Cortex of kidney (tissue), 1 donor: ENCODE measurements at places on chromosomes 5 and 9.

DNA sequence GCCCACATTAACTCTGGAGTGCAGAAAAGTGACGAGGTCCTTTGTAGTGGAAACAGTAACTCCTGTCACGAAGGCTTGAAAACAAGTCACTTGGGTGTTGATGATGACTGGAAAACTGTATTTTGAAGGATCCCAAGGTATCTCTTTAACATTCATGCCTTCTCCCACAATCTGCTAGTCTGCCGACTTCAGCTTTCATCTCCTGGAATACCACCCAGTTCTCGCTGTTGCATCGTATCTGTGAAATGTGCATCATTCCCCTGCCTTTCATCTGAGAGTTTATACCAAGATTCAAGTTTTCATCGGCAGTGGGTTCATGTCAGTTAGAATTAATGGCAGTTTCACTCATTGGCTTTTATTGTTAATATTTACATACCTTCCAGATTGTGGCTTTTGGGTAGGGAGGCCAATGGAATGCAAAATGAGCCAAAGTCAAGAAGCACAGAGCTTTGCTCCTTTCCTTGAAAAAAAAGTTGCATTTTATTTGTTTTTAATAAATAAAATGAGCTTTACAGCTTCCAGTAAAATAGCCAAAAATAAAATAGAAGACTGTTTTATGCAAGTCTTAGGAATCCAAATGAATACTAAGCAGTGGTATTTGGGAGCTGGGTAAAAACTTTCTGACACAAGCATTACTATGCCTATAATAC, 575.2 kb upstream of the WWC1 start:
- DNase-seq, result no peak

DNA sequence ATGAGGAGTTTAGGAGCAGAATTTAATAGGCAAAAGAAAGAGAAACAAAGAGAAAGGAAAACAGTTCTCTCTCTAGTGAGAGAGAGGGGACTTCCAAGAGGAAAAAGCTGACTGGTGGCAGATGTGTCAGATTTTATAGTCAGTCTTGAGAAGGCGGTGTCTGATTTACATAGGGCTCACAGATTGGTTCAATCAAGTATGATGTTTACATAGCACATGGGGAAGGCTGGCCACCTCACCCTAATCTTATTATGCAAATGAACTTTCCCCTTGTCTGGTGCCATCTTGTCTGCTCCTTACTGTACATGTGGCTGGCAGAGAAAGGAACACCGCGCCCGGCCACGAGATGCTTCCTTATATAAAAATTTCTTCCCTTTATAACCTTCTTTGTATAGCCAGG, 24.7 kb downstream of the UNC13B start:
- DNase-seq, result no peak

DNA sequence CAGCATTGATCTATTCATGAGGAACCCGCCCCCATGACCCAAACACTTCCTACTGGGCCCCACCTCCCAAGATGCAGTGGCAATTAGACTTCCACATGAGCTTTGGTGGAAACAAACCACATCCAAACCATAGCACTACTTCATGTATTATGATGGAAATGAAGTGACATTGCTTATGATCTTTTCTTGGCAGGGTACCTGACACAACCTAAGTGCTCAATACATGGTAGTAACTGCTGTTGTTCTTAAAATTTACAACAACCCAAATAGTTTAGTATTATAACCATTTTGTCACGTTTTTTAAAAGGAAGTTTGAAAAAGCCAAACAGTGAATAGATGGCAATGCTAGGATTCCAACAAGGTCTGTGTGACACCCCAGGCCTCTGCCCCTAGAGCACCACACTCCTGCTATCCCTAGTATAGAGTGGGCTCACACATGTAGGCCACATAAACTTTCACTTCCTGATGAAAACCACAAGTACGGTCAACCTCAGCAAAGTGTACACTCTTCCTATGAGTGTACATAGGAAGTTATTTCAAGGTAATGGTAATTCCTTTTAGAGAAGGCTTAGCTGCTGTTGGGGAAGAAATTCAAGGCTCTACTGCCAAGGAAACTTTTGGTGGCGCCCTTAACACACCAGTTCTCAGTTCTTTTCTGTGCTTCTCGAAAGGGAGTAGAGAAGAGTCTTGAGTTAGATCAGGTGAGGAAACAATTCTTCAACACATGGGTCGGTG, 97.6 kb downstream of the ARSB start:
- no peak for DNase-seq

DNA sequence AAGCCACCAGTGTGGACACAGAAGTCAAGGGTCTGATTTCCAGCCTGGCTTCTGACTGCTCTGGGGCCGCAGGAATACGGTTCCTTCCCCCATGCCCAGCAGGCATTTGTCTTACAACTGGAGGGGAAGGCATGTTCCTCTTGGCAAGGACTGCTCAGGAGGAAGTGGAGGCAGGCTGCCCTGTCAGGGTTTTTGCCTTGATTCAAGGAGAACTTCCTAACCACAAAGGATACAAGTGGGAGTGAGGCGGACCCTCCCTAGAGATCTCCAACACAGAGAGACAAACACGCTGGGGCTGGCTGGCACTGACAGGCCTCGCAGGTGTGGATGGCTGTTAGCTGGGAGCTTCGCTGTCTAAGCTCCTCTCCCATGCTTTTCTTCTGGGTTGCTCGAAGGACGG, 19.1 kb downstream of the TGFBI start:
- DNase-seq, result no peak

GRCh38 chr9:6433410-6433809, 20.4 kb downstream of the UHRF2 start:
- no peak for DNase-seq

DNA sequence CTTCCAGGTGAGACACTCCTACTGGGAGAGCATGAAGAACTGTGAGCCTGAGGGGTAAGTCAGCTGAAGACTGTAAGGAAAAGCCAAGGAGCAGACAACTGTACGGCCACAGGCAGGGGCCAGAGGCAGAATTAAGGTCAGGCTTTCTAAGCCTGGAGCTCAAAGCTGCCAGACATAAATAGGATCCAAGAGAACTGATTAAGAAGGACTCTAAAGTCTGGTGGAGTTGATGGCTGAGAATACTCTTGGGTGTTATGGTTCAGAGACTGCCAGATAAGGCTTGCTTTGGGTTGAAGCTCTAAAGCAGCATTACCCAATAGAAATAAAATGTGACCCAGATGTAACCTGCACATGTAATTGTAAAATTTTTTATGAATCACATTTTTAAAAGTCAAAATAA, 12.2 kb downstream of the PDE8B start:
- DNase-seq, result no peak

- DNase-seq, result no peak
Measured at GRCh38 chr5:57537811-57538210, 55.2 kb upstream of the ACTBL2 start.

GRCh38 chr5:171957591-171958251, 48.7 kb downstream of the FBXW11 start:
- DNase-seq, result no peak

DNA sequence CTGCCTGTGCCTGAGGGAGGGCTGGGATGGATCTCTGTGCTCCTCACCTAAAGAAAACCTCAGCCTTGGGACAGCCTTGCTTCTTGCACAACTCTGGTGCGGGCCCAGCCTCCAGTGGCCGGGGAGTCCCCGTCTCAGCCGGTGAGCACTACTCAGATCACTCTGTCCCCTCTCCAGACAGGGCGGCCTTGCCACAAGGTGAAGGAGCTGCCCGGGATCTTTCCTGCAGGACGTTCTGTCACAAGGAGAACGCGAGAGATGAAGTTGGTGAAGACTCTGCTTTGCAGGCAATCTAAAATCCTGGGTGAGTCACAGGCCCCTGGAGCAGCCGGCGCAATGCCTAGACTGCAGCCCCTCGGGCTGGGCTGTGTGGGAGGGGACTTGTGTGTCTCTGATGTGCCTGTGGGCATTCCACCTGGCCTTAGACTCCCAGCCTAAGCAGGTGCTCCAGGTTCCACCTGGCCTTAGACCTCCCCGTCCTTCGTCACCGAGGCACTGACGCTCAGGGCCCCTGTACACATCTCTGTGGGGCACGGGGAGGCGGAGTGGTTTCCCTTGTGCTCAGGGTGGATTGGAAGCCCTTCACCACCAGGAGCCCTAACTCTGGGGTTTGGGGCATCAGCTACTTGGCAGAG, 15.2 kb upstream of the IRX4 start:
- no peak for DNase-seq

- DNase-seq, result no peak
Measured at GRCh38 chr5:175517824-175518450, 39.6 kb downstream of the SFXN1 start.

DNA sequence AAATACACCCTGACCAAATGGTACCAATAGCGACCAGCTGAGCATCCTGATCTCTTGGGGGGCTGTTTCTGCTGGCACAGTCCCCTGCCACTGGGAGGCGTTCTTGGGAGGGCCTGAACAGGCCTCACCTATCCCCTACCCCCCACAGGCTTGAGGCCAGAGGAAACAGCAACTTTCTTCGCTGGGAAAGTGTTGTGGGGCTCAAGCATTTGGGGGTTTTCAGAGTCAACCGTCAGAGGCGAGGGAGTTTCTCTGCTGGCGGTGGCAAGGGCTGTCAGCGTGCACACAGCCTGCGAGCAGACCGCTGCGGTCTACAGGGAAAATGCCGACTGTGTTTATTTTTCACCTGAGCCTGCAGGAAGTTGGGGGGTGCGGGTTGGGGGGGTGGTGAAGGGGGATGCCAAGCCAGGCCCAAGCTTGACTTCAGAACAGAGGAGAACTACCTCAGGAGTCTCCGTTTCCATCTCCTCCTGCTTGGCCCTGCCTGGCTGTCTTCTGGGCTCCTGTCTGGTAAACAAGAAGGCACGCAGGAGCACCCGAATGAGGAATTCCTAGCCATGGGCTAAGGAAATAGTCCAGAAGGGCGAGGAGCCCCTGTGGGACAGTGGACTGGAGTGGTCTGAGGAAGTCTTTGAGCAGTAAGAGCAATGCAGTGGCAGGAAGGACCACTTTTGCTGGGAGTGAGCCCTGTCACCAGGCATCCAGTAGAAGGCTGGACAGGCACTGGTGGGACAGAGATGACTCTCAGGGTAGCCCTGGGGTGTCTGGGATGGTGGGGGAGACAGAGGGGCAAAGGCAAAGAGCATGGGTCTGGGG, 18.1 kb downstream of the TCF7 start:
- no peak for DNase-seq

DNA sequence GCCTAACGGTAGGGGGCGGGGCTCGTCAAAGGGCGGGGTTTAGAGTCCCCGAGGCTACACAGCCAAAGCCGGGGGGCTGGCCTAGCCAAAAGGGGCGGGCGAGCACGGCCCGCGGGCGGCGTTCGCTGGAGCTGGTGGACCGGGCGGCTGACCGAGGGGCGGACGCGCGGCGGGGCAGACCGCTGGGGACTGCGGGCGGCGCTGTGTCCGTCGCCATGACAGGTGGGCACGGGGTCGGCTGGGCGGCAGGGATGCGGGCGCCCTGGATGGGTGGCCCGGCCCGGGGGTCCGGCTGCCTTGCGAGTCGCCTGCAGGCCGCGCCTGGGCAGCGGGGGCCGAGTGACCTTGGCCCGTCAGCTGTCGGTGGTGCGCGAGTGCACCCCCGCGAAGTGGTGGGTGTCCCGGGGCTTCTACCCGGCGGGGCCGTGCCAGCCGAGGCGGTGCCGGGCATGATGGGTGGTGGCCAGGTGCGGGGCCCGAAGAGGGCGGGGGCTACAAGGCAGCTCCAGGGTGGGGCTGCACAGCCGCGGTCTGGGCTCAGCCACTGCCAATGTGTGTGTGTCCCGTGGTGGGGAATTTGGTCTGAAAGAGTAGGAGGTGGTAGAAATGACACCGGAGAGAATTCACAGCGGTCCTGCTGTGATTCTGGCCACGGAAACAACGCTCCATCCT, at the start of gene CARD19:
CARD19 (plus strand) TSS at position 87 of the 672 bp plus-strand sequence; CDS start at position 216, 129 bp downstream.
- DNase-seq, result no peak

DNA sequence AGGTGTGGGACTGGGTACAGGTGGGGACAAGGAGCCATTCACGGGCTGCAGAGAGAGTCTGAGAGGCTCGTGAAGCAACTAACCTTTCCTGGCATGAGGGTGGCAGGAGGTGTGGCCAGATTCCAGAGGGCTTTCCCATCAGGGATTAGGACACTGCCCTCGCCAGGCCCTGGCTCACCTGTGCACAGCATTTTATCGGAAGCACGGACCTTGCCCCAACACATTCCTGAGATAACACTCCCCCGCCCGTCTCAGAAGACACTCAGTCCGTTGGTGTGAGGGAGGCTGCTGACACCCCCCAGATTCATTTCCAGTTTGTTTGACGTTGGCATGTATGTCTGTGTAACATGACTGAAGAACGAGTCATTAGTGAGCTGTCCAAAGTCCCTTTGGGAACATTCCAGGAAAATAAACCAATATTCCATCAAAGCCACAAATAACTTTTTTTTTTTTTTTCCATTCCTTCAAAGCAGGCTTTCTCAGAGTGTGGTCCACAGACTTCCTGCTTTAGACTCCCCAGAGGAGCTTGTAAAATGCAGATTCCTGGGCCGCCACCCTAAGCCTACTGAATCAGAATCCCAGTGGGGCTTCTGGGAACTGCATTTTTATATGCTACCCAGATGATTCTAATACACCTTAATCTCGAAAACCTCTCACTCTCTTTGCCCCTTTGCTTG, 23.4 kb downstream of the WWC1 start:
- DNase-seq, result no peak

DNA sequence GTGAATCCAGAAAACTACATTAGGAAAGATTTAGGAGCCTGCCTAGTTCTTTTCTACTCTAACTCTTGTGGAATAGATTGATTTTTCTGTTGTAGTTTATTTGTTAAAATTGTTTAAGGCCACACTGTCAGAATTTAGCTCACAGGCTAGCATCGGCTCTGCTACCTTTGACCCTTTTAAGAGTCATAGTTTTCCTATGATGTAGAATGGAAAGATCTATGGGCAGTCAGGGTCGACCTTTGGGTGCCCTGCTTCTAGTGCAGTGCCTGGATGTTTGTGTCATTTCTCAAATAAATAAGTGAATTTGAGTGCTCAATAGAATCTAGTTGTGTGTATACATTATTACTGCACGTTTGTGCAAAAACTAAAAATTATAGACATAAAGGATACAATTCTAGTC, 38.7 kb downstream of the BASP1 start:
- DNase-seq, result no peak

- no peak for DNase-seq
Measured at GRCh38 chr5:172173564-172174153, 14.4 kb downstream of the STK10 start.

DNA sequence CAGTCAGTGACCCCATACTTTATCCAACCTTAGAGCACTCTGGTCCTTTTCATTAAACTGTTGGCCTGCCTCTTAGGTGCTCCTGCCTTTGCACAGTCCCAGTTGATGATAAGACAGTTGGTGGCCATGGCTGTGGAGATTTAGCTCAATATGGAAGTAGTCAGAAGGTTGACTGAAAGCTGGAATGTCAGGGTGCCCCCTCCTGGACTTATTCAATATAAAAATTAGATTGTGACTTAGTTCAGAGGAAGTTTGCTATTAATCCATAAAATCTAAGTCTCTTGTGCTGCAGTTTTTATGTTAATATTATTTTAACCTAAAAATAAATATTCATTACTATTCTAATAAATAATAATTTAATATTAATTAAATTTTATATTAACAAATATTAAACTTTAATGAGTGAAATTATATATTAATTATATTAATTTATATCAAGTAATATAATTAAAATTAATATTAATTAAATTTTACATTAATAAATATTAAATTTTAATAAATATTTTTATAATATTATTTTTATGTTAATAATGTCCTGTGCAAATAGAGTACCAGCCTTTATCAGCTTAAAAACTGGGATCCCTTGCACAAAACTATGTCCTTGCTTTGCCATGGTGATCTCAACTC, 77.7 kb upstream of the ADAMTSL1 start:
- no peak for DNase-seq

- DNase-seq, result no peak
Measured at GRCh38 chr5:83475391-83475863, 3.9 kb downstream of the VCAN start.
